ENCODE measurements at places on chromosomes 5 and 9.

GRCh38 chr5:148811756-148812155 lies 14.7 kb upstream of the ADRB2 start:
- no peak for DNase-seq

DNA sequence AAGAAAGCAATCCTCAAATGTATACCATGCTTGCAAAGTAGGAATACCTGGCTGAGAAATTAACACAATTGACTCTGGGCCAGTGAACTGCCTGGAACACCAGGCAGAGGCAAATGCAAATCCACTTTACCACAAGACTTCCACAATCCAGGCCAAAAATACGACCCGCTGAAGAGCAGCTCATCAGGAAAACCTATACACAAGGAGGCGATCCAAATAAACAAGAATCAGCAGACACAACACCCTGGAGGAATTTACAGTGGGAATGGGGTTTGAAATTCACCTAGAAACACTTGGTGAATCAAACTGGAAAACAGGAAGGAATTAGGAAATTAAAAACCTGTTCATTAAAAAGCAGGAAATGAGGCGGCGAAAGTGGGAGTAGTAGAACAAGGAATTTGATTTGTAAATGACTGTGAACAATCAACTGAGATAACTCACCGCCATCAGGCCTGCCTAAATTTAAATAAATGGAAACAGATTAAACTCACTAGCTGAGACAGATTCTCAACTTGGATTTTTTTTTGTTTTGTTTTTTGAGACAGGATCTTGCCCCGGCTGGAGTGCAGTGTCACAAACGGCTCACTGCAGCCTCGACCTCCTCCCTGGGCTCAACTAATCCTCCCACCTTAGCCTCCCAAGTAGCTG lies 15.9 kb downstream of the CMBL start:
- no peak for DNase-seq

- no peak for DNase-seq
Observed at GRCh38 chr9:114051281-114051680, 26.8 kb downstream of the AMBP start.

DNA sequence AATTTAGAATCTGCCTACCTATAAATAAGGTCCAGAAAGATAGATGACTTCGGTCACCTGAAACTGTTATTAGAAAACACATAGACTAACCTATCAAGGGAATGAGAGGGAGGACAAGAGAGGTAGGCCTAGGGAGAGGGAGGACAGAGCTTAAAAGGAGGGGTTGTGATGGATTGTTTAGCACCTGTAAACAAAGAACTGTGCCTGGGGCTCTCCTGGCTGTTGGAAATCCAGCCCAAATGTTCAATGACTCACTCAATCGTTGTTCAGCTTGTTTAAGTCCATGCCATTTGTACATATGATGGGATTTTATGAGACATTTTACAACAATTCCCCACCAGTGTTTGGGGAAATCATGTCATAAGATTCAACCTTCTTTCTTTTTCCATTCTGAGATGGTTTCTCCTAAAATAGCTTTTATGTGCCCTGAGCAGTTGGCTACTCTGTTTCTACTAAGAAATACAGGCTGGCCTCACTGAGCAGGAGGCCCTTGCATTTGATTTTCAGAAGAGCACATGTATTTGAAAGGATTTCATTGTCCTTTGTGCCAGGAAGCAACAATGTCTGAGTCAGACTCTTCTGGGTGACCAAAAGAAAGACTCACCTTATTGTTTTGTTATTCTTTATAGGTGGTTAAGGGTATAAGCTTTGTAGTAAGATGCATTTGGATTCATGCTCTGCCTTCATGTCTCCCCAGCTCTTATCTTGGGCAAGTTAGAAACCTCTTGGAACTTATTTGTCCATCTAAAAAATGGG lies 48.2 kb upstream of the GPR151 start:
- peak; percentile 2 for DNase-seq

GRCh38 chr5:74476819-74477453 lies 163.6 kb downstream of the ENC1 start:
- no peak for DNase-seq

DNA sequence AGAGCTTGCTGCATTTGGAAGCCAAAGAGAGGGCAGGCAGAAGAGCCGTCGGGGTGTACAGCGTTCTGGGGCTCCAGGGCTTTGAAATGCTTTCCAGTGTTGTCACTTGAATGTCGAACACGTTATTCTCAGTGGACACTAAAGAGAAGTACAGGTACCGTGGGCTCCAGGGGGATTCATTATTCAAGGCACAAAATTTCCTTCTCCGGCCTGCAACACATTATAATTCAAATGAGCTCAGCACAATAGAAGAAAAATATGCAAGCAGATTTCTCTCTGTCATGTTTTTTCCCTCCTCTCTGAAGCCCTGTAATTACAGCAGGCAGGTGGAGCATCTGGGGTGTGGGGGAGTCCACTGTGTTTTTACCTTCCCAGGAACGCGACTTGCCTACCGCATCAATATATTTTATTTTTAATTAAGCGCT lies 293.1 kb downstream of the ZSWIM6 start:
- no peak for DNase-seq

GRCh38 chr5:43357067-43357466 lies 43.9 kb upstream of the HMGCS1 start:
- no peak for DNase-seq

DNA sequence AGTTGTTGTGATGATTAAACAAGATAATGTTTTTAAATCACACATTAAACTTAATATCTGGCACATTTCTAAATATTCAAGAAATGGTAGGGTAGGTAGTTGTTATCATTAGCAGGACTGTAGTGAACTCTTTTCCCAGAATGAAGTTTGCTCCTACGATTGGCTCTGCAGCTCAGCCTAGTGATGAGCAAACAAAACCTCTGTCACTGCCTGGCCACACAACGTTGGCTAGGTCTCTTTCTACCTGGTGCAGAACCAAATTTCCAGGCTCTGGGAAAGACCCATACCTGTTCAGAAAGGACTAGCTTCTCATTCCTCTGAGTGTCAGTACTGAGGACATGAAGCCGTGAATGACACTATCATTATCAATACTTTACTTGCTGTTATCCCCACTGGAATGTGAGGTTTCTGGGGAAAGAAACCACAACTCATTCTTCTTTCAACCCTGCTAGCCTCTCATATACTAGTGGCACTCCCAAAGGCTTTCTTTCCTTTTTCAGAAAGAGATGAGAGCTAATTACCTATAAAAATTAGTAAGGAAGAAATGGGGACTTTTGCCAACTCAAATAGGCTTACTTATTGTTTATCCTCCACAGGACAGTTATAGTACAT lies 219.3 kb upstream of the TRIM32 start:
- no peak for DNase-seq

- DNase-seq: no peak
Observed at GRCh38 chr9:112599732-112600131, 113.1 kb downstream of the KIAA1958 start.

DNA sequence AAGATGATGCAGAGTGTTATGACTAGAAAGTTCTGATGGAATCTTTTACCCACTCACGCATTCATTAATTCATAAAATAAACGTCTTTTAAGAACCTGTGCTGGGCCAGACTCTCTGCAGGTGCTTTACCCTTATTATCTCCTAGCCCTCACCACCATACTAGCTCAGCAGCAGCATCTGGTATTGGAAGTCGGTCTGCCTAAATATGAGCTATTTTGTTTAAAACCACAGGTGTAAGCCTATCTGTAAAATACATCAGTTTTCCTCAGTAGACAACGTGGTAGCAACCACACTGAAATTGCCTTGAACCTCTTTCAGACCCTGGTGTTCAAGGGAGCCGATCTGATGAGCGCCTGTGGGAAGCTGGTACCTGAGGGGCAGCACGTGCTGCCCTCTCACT lies 69.4 kb downstream of the PPIC start:
- no peak for DNase-seq

- DNase-seq: no peak
Observed at GRCh38 chr9:121776739-121777637, 125.6 kb downstream of the DAB2IP start.

- DNase-seq: no peak
Observed at GRCh38 chr9:101026824-101027223, 1.7 kb upstream of the PLPPR1 start.

- DNase-seq: no peak
Observed at GRCh38 chr9:113543296-113543981, 79.9 kb downstream of the RGS3 start.

- DNase-seq: no peak
Observed at GRCh38 chr5:135890867-135891266, 4.8 kb downstream of the IL9 start.

GRCh38 chr9:107983181-107983603 lies 493.6 kb upstream of the KLF4 start:
- DNase-seq: no peak

DNA sequence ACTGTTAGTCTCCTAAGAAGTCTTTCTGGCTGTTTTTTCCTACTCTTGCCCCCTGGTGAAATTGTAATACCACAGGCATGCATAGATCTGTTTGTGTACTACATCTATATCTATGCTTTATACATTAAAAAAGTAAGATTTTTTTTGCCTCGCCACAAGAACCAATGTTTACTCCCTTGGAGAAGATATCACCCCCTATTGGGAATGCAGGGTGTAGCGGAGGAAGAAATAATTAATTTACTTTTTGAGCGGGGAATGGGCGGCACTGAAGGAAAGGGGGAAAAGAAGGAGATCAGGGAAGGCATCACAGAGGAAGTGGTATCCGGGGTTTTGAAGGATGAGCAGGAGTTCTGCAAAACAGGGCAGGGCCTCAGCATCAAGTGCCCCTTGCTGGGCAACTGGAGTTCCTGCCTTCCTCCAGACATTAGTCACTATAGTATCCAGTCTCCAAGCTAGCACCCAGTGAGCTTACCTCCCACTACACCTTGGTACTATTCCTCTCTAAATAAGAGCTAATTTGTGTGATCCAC lies 134.9 kb downstream of the GABBR2 start:
- no peak for DNase-seq

DNA sequence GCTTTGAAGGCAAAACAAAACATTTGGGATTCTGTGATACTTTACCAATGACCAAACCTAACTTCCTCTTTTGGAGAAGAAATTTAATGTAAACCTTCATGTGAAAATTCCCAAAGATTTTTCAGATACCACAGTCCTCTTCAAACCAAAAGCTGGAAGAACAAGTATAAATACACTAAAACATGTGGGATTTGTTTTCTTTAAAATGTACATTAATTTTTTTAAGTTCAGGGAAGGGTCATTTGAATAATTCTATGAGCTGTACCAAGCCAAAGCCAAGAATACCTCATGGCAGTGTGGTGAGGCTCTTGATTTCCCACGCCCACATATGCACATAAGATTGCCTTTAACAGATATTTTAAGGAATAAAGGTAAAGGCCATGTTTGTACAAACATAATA lies 28.4 kb upstream of the ITGA1 start:
- DNase-seq: no peak

DNA sequence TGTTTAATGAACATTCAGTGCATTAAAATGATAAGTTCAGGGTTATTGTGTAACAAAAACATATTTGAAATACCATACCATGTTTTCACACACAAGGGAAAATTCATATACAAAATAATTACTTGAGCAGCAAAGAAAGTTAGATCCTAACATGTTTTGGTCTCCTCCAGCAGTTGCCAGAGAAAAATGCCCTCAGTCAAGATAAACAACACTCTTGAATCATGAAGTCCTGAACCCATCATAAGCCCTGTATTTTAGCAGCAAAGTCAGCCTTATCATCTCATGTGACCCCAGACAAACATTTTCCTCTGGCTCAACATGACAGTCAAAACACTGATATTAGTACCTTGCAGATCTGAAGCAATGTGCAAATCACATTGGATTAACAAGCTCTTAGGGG lies 1541.1 kb upstream of the WWC1 start:
- DNase-seq: no peak

DNA sequence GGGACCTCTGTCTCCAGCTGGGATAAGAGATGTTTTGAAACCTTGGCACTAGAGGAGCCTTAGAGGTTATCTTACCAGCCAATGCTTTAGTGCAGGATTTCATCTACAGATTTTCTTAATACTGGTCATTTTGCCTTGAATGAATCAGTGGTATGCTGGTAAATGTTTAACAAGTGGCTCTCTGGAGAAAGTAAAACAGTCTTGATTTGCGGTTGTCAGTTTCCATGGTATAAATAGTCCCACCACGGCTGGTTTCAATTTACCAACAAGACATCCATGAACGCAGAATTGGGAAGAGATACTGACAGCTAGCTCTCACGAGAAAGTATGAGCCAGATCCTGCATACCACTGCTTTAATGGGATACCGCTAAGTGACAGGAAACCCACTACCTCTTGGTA lies 56.7 kb upstream of the CXCL14 start:
- DNase-seq: no peak

DNA sequence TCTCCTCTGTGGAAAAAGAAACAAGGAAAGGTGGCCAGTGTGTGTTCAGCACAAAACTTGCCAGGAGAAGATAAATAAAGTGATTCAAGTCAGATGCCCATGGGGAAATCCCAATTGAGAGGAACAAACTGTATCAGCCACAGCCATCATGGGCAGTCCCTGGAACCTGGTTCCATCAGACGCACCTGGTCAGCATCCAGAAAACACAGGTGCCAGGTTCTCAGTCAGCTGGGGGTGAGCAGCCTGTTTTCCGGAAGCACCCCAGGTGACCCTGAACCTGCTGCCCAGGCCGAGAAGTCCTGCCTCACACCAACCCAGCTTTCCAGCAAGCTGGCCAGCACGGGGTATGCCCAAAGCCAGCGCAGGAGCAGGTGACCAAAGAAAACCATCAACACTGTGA lies 30.5 kb downstream of the PTCH1 start:
- DNase-seq: no peak

DNA sequence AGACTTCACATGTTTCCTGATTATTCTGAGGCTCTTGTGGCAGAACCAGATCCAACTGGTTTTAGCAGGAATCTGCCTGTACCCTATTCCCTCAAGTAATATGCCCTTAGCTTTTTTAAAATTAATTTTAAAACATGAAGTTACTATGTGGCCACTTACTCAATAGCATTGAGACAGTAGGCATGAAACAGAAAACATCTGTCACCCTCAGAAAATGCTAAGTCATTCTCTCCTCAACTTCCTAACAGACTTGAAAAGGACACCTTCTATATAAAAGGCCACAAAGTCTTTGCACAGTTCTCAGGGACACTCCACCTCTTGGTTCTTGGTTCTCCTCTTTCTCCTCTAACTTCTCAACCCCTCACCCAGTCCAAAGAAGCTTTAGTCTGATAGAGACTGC lies 277.8 kb downstream of the RAB3C start:
- DNase-seq: no peak

- no peak for DNase-seq
Observed at GRCh38 chr5:136793300-136793699, 428.0 kb upstream of the TRPC7 start.

GRCh38 chr9:78296201-78296892 lies 578 bp upstream of the PSAT1 start:
- no peak for DNase-seq

GRCh38 chr9:84382720-84383119 lies 42.2 kb upstream of the SLC28A3 start:
- DNase-seq: no peak

- no peak for DNase-seq
Observed at GRCh38 chr9:91873637-91874051, 76.4 kb downstream of the ROR2 start.

- no peak for DNase-seq
Observed at GRCh38 chr9:68995776-68996175, 18.1 kb downstream of the PRKACG start.

Measured in right kidney (tissue), 9 donors.